Spleen (tissue), 13 donors: ENCODE measurements at places on chromosomes 1 and 21.

GRCh38 chr1:201252944-201253371 lies 30.3 kb upstream of the PKP1 start:
- no peak for DNase-seq

GRCh38 chr1:11944358-11944931 lies 9.9 kb downstream of the PLOD1 start:
- no peak for DNase-seq

GRCh38 chr1:87064986-87065385 lies 150.6 kb downstream of the HS2ST1 start:
- DNase-seq = no peak

DNA sequence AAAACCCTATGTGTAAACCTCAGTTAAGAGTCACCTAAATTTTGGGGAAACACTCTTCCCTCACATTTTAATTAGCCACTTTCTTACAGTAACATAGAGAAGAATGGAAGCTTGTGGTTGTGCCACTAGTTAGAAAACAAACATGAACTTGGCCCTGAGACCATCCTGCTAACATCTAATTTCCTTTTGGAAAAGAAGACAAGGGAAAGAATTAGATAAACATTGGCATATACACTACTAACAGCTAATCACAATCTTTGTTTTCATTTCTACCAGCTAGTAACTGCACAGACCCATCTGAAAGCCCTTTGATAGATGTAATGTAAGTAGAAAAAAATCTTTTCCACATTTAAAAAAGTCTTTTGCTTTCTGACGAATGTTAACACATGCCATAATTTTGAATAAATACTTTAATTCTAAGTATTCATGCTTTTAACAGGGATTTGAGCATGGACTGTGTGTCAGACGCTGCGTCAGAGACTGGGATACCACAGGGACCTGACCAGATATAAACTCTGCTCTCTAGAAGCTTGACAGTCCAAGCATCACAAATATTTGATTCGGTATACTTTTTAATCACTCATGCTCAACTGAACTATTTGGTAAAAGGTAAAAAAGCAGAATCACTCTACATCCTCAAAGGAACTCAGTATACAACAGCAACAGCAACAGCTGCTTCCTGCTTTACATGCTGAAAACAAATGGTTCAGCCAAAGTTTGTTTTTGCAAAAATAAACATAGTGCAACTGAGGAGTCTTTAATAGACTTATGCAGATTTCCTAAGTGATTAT lies 30.2 kb downstream of the DPH5 start:
- no peak for DNase-seq
